Fibroblast of skin of right quadriceps (primary cell): ENCODE measurements at places on chromosomes 12 and 14.
A peak's percentile ranks its signal among the peaks of the same experiment; 100 is the strongest.

DNA sequence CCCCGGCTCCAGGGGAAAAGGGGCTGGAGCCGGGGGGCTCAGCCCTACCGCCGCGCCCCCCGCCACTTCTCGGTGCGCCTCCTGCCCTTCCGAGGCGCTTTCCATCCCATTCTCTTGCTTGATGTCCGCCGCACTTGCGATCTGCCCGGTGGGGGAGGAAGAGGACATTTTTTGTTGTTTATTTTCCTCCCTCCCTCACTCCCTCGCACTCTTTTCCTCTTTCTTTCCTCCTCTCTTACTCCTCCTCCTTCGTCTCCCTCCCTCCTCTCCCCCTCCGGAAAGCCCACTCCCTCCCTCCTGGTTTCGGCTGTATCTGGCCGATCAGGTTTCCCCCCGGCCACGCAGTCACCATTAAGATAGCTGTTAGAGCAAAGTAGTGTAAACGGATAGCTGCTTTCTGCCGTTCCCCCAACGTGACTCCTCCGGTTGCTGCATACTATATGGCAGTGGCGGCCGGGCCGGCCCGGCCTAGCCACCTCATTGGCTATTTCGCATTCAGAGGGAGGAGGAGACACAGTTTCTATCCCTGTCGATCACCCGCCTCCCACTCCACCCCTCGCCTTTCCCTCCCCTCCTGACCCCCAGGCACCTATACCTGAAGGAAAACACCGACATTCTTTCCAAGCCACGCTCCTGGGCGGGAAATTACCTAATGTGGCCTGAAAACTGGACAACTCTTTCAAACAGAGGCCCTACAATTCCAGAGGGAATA, at the start of gene SIX4:
TSS of gene SIX4 (minus strand) at position 445 of the 712 bp plus-strand sequence. CDS start at position 168, 277 bp downstream.
- DNase-seq = peak; percentile 87

GRCh38 chr12:13777374-13777773, 204.0 kb downstream of the GRIN2B start:
- no peak for DNase-seq

- no peak for DNase-seq
These were observed 34.1 kb downstream of the ITGA7 start for GRCh38 chr12:55673638-55674037.

GRCh38 chr14:100567009-100567876, 20.0 kb downstream of the BEGAIN start:
- no peak for DNase-seq

- DNase-seq = peak; percentile 87
These were observed 209.5 kb downstream of the ANO6 start for GRCh38 chr12:45425426-45425825.

GRCh38 chr12:8590842-8591545, 21.7 kb downstream of the AICDA start:
- DNase-seq = no peak

- no peak for DNase-seq
These were observed 16.7 kb downstream of the RASSF8 start for GRCh38 chr12:25975179-25975578.

DNA sequence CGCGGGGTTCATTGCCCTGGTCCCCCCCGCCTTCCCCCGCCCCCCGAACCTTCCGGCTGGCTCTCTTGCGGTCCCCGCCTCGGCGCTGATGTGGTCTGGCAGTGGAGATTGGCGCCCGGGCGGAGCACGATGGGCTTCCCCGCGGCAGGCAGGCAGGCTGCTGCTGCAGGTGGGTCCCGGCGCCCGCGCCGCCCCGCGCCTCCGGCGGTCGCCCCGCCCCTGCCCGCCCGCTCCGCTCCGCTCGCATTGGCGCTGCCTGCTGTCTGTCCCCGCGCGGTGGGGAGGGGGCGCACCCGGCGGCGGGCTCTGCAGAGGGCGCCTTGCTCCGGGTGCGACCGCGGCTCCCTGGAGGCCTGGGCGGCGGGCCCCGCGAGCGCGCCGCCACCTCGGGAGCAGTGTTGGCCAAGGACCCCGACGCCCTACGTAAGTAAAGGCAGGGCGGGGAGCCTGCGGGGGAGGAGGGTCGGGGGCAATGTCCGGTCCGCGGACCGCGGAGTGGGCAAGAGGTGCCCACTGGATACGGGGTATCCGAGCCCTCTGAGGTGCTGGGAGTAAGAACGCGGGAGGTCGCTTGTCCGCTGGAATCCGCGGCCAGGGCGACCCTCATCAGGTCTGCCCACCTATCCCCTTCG, at the start of gene AKAP5:
TSS of gene AKAP5 (plus strand) at position 309 of the 632 bp plus-strand sequence. CDS start 2,896 bp downstream, outside the sequence.
- peak; percentile 31 for DNase-seq

DNA sequence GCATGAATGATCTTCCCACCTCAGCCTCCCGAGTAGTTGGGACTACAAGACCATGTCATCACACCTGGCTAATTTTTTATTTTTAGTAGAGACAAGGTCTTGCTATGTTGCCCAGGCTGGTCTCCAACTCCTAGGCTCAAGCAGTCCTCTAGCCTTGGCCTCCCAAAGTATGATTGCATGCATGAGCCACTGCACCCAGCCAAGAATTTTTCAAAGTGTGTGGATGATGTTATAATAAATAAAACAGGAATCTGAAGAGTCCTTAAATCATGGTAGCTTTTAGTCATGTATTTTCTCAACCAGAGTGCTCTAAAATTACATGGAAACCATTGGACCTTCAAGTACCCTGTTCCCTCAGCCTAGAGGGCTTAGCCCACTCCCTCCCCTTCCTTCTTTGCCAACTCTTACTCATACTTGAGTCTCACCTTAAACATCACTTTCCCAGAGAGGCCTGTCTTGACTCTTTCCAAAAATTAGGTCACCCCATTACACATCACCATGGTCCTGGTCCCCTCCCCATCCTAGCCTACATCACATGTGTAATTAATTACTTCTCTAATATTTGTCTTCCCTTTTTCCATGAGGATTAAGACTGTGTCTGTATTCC, 52.2 kb upstream of the BICDL1 start:
- DNase-seq = no peak

DNA sequence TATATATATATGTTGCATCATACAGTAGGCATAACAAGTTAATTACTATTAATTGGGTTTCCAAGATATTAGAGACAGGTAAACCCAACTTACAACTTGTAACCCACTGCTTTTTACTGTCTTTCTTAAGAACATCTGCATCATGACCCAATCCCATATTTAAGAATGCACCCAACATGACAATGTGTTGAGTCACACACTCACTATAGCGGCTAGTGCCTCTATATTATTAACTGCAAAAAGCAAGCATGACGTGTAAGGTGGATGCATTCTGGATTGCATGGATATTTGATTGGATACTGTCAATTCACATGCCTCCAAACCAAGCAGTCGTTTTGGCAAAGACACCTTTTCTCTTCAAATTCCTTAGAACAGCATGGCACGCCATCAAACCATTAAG, 68.2 kb downstream of the KSR2 start:
- peak; percentile 10 for DNase-seq

DNA sequence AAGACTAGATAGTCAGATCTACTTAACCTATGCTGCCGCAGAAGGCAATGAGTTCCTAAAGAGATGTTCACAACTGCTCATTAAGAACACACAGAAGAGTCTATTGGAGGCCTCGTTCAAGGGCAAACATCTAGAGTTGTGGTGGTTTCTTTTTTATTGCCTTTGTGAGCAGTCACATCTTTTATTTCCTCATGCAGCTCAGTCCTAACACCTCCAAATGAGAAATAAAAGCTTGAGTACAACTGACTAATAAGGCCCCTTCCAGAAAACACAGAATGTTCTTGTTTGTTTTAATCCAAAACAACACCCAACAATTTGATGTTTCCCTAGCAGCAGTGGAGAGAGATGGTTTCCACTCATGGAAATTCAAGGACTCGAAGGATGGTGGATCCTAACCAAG, 123.5 kb upstream of the NOS1 start:
- no peak for DNase-seq

GRCh38 chr12:65953631-65954030, 129.3 kb downstream of the HMGA2 start:
- peak; percentile 74 for DNase-seq

DNA sequence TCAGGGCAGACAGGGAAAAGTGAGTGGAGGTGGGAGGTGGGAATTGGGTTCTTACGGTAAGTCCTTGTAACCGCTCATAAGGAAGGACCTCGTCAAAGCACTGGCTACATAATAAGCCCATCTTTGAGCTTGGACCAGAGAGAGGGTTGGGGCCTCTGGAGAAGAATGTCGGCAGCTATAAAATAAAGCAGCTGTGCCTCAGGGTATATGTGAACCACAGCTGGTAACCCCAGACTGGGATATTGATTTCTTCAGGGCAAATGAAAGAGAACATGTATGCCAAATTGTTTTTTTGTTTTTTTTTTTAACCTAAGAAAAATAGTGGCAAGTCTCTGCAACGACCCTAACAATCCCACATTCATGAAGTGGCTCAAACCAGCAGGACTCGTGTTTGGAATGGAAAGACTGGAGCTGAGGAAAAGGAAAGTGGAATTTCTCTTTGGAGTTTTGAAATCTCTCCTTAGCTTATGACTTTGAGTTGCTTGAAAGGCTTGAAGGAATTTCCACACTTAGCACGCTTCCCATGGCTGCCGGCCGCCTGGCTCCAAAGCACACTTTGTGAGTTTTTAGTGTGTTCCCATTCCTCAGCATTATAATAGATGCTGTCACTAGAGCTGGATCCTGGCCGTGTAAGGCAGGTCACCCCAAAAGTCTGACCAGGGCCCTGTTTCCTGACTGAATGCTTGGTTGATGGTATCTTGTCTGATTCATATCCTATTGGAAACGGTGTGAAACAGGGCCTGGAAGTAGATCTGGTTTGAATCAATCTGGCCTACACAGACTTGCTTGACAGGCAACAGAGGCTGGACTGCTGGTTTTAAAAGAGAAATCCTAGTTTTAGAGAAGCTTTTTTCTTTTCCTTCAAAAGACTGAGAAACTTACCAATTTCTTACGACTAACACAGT, 244.7 kb downstream of the MSRB3 start:
- peak; percentile 73 for DNase-seq

DNA sequence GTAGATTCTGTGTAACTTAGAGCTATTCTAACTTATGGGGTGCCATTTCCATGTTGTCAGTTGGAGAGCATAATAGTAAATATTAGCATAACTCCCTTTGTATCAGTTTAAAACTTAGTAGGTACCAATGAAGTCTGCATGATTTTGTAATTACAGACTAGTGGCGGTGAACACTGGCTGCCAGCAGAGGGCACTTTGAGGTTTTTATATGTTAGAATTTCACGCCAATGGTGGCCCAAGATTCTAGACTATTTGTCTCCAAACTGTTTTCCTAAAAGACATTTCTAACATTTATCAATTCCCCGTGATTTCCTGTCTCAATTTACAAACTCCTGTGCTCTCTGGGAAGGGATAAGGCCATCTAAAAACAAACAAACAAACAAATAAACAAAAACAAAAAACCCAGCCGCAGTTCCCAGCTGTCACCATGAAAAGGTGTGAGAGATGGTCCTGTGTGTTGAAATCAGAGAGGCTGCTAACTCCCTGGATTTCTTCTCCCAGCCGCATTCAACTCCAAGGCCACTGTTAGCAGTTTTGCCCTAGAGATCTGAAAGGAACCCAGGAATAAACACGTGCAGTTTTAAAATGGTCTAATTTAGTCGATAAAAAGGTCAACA, 57.6 kb downstream of the BRMS1L start:
- DNase-seq = peak; percentile 9

DNA sequence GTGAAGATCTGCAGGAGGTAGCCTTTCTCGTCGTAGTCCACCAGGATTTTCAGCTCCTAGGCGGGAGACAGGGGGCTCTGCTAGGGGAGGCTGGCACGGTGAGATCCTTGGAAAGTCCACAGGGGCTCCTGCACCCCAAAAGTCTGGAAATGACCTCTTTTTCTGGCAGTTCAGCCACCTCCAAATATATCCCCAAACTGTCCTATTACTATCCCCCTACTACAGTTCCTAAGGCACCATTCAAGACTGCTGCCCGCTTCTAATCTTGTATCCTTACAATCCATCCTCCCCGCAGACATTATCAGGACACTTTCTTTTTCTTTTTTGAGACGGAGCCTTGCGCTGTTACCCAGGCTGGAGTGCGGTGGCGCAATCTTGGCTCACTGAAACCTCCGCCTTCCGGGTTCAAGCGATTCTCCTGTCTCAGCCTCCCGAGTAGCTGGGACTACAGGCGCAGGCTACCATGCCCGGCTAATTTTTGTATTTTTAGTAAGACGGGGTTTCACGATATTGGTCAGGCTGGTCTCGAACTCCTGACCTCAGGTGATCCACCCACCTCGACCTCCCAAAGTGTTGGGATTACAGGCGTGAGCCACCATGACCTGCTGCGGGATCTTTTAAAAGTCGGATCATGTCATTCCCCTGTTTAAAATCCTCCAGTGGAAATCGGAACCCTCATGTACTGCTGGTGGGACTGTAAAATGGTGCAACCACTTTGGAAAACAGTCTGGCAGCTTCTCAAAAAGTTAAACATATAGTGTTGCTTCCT, 18.5 kb downstream of the HPD start:
- DNase-seq = no peak

DNA sequence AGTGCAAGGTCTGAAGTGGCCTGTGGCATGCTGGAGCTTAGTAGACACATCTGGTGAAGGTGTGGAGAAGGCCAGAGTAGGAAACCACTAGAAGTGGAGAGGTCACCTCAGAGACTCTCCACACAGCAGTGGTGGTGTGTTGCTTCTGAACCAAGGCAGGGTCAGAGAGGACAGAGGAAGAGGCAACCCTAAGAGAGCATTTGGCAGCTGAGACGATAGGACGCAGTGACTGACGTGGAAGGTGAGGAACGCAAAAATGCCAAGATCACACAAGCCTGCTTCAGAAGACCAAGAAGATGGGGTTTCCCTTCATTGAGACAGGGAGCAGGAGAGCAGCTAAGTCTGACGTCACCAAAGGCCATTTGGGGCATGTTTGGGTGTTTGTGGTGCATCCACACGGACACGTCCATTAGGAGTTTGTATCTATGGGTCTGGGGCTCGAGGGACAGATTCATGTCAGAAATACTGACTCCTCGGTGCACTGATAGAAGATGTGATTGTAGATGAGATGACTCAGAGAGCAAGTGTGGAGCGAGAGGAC, 338.1 kb downstream of the CACNA1C start:
- DNase-seq = no peak

DNA sequence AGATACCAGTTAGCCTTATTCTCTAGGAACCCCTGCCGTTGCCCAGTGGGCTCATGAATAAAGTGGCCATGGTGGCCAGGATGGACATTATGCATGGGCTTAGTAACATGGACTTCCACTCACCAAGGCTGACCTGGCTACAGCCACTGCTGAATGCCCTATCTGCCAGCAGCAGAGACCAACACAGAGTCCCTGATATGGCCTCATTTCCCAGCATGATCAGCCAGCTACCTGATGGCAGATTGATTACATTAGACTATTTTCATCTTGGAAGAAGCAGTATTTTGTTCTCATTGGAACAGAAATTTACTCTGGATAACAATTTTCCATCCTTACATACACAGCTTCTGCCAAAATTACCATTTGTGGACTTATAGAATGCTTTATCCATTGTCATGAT, 16.2 kb upstream of the LPCAT3 start:
- no peak for DNase-seq

GRCh38 chr12:132385923-132386751, 56.7 kb upstream of the GALNT9 start:
- DNase-seq = no peak
